ENCODE measurements at places on chromosomes 7 and 10. TPM values are rescaled to one million over a fixed set of nuclear protein-coding genes. Genes with fewer than 3 reads are reported as not detected.

Gene CALHM3
- total RNA-seq: not detected

Gene MRLN
- not detected for total RNA-seq

Gene SKIDA1
- total RNA-seq: 1.7 TPM

Gene CPVL
- 1.7 TPM for total RNA-seq

Gene C10orf53
- not detected for total RNA-seq

Gene AKR1C3
- 9.6 TPM for total RNA-seq

Gene FAM25C
- not detected for total RNA-seq

Gene SUN3
- not detected for total RNA-seq

Gene SUGCT
- total RNA-seq: 7.4 TPM

Gene PAX4
- total RNA-seq: not detected

Gene TRIM50
- not detected for total RNA-seq

Gene GBX1
- not detected for total RNA-seq

Gene SPACDR
- not detected for total RNA-seq

Gene TEX36
- not detected for total RNA-seq

Gene TLX1
- not detected for total RNA-seq
